ENCODE measurements at places on chromosomes 11 and 22.
A peak's percentile ranks its signal among the peaks of the same experiment; 100 is the strongest.

- no peak for DNase-seq
These were observed at the start of gene NCAM1 for GRCh38 chr11:112961146-112961668. Gene NCAM1, plus strand, starts transcription at chr11:112961420.

GRCh38 chr11:35792846-35793192 is 130.2 kb downstream of the TRIM44 start:
- no peak for DNase-seq

GRCh38 chr11:119807841-119808240 is 78.8 kb upstream of the NECTIN1 start:
- no peak for DNase-seq

DNA sequence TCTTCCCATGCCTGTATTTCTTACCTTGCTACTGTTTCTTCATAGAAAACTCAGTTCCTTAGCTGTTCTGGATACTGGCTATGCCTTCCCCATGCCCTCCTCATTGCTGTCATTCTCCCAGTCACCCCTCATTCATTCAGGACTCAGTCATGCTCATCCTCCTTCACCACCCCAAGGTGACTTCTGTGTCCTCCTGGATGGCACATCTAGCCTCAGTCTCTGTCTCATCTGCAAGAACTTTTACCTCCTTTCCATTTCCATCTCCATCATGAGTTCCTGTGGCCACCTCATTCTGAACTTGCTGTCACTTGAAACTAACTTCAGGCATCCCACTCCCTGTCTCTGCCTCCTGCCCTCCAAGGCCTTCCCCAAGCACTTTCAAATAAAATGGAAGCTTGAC is 42.3 kb downstream of the PANX1 start:
- DNase-seq, result no peak

GRCh38 chr22:28231441-28231840 is 312.4 kb upstream of the PITPNB start:
- no peak for DNase-seq

- DNase-seq, result no peak
These were observed 173.3 kb downstream of the TBC1D22A start for GRCh38 chr22:46935506-46936377.

DNA sequence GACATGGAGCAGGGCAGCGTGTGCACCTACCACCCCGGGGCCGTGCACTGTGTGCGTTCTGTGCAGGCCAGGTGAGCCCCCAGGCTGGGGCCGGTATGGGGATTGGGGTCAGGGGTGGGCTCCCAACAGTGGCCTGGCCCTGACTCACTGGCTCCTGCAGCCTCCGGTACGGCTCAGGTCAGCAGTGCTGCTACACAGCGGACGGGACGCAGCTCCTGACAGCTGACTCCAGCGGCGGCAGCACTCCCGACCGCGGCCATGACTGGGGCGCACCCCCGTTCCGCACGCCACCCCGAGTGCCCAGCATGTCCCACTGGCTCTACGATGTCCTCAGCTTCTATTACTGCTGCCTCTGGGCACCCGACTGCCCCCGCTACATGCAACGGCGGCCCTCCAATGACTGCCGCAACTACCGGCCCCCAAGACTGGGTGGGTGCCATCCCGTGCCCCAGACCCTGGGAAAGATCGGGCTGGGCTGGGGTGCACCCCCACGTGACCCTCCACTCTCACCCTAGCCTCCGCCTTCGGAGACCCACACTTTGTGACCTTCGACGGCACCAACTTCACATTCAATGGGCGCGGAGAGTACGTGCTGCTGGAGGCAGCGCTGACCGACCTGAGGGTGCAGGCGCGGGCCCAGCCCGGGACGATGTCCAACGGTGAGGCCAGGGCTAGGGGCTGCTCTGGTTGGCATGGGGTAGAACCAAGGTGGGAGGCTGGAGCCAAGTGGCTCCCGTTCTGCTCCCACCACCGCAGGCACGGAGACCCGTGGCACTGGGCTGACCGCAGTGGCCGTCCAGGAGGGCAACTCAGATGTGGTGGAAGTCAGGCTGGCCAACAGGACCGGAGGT is 4.4 kb downstream of the SUSD2 start:
- no peak for DNase-seq

DNA sequence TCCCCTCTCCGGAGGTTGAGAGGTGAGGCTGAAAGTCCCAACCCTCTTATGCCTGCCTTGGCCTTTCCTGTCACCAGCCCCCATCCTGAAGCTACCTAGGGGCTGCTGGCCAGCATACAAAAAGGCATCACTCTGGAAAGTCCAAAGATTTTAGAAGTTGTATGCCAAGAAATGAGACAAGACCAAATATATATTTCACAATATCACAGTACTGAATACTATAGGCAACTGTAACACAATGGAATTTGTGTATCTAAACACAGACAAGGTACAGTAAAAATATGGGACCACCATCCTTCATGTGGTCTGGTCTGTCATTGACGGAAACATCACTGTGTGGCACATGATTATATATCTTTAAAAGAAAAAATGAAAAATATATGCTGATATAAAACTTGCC is 4.2 kb downstream of the KLHL22 start:
- DNase-seq, result no peak

- DNase-seq, result no peak
These were observed 39.0 kb downstream of the SLCO2B1 start for GRCh38 chr11:75189911-75190310.

DNA sequence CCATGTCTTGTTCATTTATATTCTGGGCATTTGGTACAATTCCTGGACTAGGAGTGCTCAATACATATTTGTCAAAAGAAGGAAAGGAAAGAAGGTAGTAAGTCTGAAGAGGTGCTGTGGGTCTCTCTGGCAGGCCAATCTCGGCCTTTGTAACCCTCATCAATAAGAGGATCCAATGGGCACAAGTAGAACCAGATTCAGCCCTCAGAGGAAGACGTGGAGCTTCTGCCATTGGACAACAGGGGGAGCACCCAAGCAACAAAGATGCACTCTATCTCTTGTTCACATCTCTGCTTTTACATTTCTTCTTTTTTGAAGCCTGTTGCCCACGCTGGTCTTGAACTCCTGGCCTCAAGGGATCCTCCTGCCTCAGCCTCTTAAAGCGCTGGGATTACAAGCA is 2.2 kb upstream of the VPS11 start:
- no peak for DNase-seq

GRCh38 chr22:20247608-20248171 is 20.4 kb downstream of the RTN4R start:
- DNase-seq, result no peak

DNA sequence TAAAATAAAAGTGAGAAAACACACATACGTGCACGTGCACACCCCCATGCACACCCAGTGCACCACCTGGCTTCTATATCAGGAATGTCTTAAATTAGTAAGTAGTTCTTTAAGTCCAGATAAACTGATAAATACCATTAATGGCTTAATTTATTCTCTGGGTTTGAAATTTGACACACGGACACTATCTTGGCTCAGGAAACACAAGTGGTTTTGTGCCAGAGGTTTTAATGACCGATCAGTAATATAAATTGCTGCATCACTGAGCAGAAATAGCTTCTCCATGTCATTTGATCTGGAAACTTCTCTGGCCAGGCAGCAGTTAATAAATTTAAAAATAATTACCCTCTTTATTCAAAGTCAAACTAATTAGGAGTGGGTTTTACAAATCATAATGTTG is 101.5 kb upstream of the NNMT start:
- no peak for DNase-seq

GRCh38 chr11:116782728-116783127 is 5.1 kb downstream of the ZPR1 start:
- no peak for DNase-seq

- no peak for DNase-seq
These were observed 785 bp downstream of the IGSF9B start for GRCh38 chr11:133955945-133956421.

GRCh38 chr22:45975164-45976161 is 1.5 kb downstream of the WNT7B start:
- no peak for DNase-seq

GRCh38 chr22:37734402-37734700 is 37.5 kb downstream of the TRIOBP start:
- no peak for DNase-seq

DNA sequence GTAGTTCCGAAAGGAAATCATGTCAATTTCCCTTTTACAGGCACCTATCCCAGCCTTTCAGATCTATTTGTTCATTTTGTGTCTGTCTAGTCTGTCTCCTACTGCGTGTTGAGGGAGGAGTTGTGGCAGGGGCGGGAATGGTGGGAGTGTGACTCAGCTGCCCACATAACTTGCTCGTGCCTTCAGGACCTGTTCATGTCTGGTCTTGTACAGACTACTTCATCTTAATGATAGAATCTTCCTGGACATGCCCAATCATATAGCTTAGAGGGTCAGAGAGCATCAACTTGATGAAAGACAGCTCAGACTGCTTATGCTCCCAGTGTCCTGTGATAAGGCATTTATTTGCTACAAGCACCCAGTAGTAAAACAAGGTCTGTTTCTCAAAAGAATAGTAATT is 61.0 kb upstream of the BIRC3 start:
- peak; percentile 50 for DNase-seq

GRCh38 chr11:125342281-125342930 is 153.7 kb downstream of the FEZ1 start:
- DNase-seq, result no peak

- DNase-seq, result no peak
These were observed 57.1 kb upstream of the TCF20 start for GRCh38 chr22:42327462-42328129.

- DNase-seq, result no peak
These were observed 39.1 kb downstream of the CASP12 start for GRCh38 chr11:104858882-104859775.

DNA sequence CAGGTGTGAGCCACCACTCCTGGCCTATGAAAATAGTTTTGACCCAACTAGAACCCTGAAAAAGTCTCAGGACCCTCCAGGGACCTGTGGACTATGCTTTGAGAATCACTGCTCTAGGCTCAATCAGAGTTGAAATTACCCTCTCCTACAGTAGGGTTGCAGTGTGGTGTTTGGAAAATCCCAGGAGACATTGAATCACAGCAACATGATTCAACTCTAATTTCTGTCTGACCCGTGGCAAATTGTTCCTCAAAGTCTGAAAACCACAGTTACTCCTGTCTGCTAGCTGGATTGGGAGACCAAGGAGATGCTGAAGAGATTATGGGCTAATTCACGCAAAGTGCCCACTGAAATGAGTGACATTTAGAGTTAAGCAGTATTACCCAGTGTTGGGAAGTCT is 5.4 kb upstream of the MTMR3 start:
- no peak for DNase-seq

DNA sequence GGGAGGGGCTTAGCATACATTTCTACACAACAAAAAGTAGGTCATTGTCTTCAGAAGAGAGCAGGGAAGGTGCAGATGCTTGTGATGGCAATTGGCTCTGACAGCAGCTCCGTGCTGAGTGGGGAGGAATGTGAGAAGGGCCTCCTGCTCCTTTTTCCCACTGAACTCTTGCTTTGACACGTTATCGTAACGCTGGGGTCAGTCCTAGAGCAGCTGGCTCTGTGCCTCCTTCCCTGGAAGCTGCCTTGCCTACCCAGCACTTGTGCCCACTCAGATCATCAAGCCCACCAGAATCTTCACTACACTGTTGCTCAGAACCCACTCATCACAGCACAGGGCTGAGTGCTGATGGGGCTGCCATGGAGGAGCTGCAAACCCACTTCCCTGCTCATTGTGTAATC is 14.9 kb upstream of the NAV2 start:
- no peak for DNase-seq
